HS-5 (cell line): ENCODE measurements at places on chromosomes 5 and 9.

GRCh38 chr5:40914835-40915234, 5.5 kb downstream of the C7 start:
- DNase-seq = no peak

GRCh38 chr9:136820971-136821825, 13.4 kb downstream of the RABL6 start:
- DNase-seq = no peak

- no peak for DNase-seq
Measured at GRCh38 chr9:69532396-69532795, 139.8 kb downstream of the APBA1 start.

DNA sequence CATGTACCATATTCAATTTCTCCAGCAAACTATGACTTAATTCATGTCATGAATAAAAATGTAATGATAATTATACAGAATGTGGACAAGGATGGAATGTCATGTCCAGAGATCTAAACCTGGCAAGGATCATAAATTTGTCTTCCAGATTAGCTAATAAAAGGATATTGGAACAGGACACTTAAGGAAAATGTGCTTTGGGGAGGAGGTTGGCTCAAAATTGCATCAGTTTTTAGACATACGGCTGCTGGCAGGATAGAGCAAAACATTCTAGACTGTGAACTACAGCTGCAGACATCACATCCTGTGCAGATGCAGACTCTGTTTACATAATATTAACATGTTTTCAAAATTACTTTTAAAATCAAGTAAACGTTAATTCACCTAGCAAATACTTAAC, 248.4 kb downstream of the TLR4 start:
- no peak for DNase-seq

DNA sequence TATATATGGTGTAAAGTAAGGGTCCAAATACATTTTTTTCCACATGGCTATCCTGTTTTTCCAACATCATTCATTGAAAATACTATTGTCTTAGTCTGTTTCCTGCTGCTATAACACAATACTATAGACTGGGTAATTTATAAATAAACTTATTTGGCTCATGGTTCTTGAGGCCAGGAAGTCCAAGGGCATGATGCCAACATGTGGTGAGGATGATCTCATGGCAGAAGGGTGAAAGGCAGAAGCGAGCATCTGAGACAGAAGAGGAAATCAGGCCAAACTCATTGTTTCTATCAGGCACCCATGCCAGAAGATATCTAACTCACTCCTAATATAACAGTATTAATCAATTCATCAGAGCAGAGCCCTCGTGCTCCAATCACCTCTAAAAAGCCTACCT, 42.6 kb downstream of the ANKRD55 start:
- peak; percentile 69 for DNase-seq
